ENCODE measurements at places on chromosomes 5 and 9.
A peak's percentile ranks its signal among the peaks of the same experiment; 100 is the strongest.

DNA sequence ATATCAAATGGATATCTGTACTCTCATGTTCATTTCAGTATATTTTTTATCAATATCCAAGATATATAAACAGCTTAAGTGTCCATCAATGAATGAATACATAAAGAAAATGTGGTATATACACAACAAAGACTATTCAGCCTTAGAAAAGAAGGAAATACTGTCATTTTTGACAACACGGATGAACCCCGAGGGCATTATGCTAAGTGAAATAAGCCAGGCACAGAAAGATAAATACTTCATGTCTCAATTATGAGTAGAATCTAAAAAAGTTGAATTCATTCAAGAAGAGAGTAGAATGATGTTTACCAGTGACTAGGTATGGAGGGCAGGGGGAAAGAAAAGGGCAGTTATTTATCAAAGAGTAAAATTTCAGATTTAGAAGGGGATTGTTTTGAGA is 949.8 kb upstream of the TYRP1 start:
- no peak for DNase-seq

GRCh38 chr5:141703133-141703561 is 21.1 kb upstream of the ARAP3 start:
- no peak for DNase-seq

DNA sequence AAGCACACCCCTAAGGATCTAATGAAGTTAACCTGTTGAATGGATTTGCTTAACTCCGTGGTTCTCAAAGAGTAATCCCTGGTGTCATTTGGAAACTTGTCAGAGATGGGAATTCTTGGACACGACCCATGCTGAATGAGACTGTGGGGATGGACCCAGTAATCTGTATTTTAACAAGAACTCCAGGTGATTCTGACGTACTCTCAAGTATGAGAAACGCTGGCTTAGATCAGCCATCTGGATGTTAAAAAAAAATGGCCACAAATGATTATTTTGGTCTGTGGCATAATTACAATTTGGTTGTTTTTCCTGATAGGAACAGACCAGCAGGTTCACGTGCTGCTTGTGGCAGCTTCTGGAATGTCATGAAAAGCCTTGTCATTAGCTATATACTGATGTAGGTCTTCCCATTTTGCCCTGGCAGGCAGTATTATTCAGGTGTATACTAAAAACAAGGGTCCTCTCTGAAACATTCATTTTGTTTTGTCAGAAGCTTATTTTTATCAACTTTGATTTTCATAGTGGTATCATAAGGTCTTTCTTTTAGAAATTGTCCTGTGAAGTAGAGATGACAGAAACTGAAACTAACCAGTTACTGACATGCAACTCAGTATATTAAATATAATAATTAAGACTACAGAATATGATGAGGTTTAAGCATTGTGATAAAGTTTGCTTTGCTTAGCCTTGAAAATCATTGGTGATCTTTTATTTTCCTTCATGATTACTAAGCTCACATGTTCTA is 15.4 kb downstream of the CPEB4 start:
- DNase-seq: no peak

GRCh38 chr5:77725616-77726015 is 50.5 kb downstream of the TBCA start:
- DNase-seq: peak; percentile 18

DNA sequence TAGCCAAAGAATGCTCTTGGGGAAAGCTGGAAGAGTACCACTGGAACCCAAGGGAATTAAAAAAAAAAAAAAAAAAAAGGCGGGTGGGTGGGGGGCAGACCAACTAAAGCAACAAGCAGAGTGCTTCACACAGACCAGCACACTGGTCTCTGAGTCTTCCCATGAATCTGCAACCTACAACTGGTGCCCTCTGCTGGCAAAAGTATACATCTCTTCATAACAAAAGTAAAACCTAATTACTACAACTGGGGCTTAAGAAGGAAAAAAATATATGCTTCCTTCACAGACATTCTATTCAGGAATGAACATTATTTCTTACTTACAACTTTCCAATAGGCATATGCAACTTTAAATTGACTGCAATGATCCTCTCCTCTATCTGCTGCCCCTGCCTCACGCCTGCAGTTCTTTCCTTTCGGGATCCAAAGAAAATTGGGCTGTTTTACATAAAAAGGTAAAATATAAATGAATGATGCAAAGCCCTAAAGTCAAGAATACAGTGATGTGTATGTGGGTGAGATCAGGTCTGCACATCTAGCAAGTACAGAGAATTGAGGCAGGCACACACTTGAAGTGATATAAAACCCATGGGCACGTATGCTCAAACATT is 7.2 kb upstream of the KLHL3 start:
- peak; percentile 75 for DNase-seq

GRCh38 chr9:77647267-77648233 is 572 bp downstream of the GNA14 start:
- DNase-seq: no peak

- no peak for DNase-seq
Observed at GRCh38 chr9:114452219-114453165, 52.8 kb downstream of the WHRN start.

DNA sequence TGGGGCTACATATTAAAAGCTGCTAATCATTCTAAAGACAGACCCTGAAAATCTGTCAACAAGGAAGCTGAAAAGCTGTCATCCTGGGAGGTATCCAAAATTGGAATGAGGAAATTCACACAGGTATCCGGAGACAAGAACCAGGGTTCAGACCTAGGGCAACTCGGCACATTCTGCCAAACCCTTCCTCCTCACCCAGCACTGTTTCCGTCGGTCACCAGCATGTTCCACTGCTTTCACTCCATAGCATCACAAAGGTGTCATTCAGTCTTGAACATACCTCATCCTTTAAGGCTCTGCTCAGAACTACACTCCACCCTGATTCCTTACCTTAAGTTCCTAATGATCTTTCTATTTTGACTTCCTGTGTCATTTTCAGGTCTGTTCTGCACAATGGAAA is 153.1 kb upstream of the RASA1 start:
- DNase-seq: no peak

- DNase-seq: no peak
Observed at GRCh38 chr5:39670391-39670790, 245.6 kb upstream of the DAB2 start.

- peak; percentile 58 for DNase-seq
Observed at GRCh38 chr9:14400658-14400995, 86.7 kb upstream of the NFIB start.

DNA sequence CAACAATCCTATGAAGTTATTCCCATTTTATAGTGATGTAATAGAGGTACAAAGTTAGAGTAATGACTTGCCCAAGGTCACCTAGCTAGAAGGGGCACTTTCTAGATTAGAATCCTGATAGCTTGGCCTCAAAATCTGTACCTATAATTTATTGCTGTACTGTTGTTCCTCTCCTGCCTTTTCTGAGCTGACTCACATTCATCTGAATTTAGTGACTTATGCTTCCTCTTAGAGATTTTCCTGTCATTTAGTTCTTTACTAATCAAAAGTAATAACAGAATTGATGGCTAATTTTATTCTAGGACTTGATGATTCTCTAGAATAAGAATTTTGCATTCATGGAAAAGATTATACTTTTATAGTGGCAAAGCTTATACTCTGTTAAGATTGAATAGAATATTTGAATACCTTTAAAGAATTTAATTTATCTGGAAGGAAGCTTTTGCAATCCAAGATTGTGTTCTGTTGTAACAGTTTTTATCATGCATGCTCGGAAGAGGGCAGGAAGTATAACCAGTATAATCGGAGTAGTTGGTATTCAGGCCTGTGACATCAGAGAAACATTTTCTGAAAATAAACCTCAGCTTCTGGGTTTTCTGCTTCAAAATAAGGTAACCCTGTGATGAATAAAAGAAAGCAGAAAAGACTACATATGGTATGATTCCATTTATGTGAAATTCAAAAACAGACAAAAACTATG is 21.3 kb downstream of the CYSTM1 start:
- DNase-seq: no peak

GRCh38 chr5:164600929-164601535 is 1095.6 kb downstream of the MAT2B start:
- DNase-seq: no peak

GRCh38 chr5:82694711-82695285 is 382.4 kb downstream of the TMEM167A start:
- no peak for DNase-seq

- DNase-seq: no peak
Observed at GRCh38 chr9:8599937-8600336, 800.4 kb upstream of the DMAC1 start.

- DNase-seq: no peak
Observed at GRCh38 chr9:28032268-28032590, 458.9 kb upstream of the C9orf72 start.

GRCh38 chr9:105245029-105245890 is 809 bp downstream of the SLC44A1 start:
- DNase-seq: peak; percentile 42

DNA sequence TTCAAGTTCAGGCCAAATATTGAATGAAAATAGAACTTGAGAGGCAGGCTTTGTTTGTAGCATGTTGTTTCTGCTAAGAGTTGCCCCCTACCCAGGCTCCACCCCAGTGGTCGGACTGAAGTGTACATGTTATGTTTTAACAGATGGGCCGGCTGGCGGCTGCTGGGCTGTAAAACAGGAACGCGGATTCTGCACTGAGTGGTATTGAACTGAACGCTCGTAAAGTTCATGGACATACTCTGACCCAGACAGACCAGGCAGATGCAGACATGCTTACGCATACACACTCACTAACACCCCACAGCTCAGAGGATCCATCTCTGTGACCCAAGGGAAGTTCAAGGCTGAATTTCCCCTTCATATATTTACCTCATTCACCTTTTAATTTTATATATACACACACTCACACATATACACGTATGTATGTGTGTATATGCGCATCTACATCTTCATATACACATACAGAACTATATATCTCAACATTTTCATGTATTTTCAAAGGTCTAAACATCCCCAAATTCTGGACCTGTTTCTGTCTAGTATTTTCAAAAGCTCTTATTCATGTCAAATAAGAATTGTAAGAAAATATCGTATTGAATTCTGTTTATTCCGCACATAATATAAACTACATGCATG is 1.4 kb downstream of the MARCHF3 start:
- peak; percentile 79 for DNase-seq

DNA sequence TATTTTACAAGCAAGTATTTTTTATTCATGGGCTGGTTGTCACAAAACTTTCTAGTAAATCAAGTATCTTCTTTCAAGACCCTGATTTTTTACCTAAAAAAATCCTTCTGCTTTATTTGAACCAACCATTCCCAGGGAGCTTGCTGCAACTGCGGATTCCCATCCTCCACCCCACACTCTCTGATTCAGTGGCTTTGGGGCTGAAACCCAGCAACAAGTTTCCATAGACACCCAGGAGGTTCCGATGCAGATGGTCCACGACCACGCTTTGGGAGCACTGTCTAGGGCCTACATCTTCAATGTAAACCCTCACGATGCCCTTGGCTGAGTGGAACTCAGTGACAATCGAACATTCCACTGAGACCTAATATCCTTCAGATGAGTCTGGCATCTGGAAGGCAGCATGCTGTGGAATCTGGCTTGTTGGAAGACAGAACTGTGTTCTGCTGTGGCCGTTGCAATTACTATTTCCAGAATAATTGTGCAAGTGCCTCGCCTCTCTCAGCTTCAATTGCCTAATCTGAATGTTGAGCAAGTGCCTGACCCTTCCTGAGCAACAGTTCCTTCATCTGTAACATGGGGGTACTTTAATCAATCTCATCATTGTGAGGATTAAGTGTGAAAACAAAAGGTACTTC is 105.1 kb downstream of the INSYN2B start:
- DNase-seq: peak; percentile 47

GRCh38 chr5:115069087-115069968 is 100.4 kb downstream of the TRIM36 start:
- DNase-seq: peak; percentile 58

DNA sequence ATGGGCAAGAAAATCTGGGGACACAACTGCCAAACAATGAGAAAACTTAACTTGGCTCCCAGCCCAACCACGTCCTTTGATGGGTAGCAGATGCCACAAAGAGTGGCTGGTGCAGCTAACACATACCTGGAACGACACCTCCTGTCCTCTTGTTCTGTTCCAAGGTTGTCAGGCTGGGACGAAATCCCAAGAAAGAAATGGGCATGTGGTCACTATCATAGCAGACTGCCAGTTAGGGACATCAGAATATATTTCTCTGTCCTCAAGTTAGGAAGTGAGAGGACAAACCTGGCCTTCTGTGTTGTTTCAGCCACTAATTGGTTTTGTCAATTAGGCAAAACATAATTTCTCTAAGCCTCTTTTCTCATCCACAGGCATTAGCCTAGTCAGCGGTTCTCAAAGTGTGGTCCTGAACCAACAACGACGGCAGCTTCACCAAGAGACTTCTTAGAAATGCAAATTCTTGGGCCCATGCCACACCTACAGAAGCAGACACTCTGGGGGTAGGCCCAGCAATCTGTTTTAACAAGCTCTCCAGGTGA is 63.4 kb downstream of the RAPGEF1 start:
- no peak for DNase-seq

DNA sequence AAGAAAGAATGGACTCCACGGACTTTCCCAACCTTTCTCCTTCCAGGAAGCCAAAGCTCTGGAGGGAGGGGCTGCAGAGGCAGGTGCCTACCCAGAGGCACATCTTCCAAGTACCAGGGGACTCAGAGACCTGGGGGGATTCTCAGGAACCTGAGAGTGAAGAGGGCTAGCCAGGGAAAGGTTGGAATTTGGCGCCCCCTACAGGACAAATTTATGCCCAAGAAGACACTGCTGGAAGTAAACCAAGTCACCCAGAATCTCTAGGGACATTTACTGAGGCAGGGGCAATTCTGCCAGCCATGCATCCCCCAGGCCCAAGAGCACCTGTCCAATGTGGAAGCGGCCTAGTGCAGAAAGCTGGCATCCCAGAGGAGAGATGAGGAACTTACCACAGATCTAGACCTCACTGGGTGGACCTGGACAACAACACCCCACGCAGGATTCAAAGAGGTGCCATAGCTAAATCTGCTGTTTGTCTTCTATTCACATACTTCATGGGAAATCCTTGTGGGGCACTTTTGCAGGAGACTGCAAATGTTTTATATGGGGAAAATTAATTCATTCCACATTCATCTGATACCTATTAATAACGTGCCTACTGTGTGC is 25.9 kb upstream of the IDNK start:
- DNase-seq: peak; percentile 43

- DNase-seq: no peak
Observed at GRCh38 chr5:67019065-67019845, 177.3 kb downstream of the CD180 start.
